ENCODE measurements at places on chromosomes 5 and 9. TPM values are rescaled to one million over a fixed set of nuclear protein-coding genes. Genes with fewer than 3 reads are reported as not detected.

The SLC4A9 gene
- total RNA-seq, result not detected

- DNase-seq, result peak; percentile 57
Observed at GRCh38 chr5:16736158-16736995, 119.6 kb upstream of the RETREG1 start.

DNA sequence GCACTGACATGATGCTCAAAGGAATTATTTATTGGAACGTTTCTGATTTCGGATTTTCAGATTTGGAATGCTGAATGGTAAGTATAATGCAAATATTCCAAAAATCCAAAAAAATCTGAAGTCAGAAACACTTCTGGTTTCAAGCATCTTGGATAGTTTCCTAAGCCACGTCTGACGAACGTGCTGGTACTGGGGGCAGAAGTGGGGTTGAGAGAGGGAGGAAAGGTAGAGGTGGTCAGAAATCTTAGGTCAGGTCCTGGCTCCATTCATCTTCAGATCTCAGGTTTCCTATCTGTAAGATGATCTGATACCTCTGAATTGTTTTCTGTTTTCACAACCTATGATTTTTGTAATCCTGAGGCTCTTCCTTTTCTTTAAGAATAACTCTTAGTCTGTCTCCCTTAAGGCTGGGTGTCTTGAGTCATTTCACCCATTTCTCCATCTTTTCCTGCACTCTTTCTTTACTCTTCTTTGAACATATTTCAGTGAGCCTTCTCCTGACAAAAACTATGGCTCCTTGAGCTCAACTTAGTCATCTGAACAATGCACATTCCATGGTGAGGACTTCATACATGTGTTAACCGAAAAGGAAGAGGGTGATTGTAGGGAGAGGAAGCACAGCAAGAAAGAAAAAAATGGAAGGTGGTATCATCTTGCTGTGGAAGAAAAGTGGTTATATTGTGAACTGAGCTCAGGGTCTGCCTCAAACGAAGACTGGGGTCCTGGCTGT is 3.3 kb downstream of the SGCD start:
- no peak for DNase-seq

The SLC6A18 gene
- not detected for total RNA-seq

The FOXD4L3 gene
- total RNA-seq, result not detected

DNA sequence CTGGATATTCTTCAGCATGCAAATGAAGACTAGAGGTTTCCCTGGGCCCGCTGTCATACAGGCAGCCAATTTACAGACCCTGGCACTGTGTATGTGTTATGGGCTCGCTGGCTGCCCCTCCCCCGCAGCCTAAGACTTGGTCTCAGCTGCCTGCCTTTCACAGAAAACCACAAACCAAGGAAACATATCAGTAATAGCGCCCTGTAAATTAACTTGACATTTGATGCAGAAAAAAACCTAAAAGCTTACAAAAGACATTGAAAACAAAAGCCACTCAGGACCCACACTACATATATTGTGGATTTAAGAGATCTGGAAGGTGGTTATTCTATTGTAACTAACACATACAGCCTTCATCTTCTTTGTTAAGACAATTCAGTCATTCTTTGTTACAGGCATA is 287.0 kb upstream of the TMEM161B start:
- no peak for DNase-seq

The NUTM2F gene
- total RNA-seq, result not detected

The LCN2 gene
- not detected for total RNA-seq

The PCDHB3 gene
- total RNA-seq, result 0.12 TPM

The PCSK1 gene
- total RNA-seq, result 4.6 TPM

- DNase-seq, result peak; percentile 77
Observed at GRCh38 chr5:8905021-8905420, 640.9 kb downstream of the SEMA5A start.

DNA sequence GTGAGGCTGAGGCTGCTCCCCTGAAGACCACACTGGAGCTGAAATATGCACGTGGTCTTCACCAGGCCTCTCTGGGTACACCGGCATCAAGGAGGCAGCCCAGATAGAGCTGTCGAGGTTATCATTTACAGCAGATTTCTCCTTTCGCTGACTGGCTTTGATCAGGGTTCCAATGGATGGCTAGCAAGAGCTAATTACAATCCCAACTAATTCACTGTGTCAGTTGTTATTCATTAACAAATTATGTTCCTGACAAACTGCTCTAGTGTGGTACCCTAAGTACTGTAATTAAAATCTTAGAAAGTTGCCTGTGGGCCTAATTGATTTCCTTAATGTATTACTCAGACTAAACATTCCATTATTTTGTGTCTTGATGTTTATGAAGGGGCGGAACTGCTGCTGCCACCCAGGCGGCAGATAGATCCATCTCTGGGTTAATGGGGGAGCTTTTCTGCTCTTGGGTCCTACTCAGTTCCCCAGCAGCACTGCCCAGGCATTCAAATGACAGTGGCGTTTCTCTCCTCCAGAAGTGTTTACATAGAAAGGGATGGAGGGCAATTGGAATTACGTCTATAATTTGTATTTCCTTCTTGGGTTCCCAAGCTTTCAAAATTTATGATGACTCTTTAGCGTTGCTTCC is 71.7 kb upstream of the RAD23B start:
- DNase-seq, result no peak

DNA sequence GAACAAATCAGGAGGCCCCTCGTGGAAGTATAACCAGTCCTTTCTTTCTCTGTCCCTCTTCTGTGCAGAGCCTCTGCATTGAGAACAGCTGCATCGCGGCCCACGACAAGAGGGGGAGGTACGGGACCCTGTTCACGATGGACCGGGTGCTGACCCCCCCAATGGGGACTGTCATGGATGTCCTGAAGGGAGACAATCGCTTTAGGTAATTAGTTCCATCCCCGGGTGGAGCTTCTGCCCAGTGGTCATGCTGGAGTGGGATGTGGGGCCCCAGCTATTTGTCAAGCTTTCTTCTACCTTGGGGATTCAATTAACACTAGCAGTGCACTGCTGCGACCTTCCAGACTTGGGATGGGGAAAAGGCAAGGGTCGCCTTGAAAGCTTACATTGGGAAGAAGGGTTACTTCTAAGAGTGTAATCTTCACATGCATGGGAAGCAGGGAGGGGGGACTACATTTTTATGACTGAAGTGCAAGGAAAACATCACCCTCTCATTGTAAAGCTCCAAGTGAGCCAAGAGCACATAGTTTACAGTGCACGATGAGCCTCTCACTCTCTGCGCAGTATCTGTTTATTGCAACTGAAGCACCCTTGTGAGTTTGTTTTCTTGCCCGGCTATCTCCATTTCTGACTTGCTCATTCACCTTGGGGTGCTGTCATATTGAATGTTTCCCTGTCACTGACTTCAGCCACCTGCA is 27.0 kb downstream of the TGFBI start:
- no peak for DNase-seq

DNA sequence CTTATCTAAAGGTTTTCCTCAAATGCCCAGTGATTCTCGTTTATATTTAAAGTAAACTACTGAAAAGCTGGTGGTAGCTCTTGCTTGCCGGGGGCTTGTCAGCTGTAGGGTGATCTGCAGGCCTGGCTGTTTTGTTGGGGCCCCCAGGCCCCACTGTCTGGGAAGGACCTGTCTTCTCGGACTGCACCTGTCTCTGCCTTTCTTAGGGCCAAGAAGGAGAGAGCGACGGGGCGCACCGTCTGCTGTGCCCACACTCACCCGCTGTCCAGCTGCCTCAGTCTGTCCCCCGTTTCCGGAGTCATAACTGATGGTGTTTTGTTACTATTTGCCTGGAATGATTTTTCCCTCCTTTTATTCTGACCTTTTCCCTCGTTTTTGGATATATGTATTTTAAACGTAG is 94.1 kb upstream of the CACNA1B start:
- DNase-seq, result no peak

- no peak for DNase-seq
Observed at GRCh38 chr5:73687357-73687756, 61.4 kb downstream of the ARHGEF28 start.

GRCh38 chr5:33073881-33074327 is 362.8 kb downstream of the NPR3 start:
- no peak for DNase-seq

DNA sequence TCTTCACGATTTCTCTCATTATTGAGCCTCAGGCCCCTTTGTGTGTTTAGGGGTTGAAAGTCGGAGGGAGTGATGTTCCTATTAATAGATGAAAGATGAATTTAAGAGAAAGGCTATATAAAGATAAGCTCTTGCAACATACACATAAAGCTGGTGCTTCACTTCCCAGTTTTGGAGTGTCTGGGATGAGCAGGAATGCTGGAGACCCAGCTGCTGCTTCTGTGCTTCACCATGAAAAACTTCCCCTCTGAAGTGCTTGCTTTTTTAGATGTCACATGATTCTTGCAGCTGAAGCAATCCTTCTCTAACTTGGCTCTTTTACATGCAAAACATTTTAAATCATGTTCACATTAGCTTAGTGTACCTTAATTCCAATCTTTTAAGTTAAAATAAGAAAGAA is 19.7 kb upstream of the SNCAIP start:
- no peak for DNase-seq

DNA sequence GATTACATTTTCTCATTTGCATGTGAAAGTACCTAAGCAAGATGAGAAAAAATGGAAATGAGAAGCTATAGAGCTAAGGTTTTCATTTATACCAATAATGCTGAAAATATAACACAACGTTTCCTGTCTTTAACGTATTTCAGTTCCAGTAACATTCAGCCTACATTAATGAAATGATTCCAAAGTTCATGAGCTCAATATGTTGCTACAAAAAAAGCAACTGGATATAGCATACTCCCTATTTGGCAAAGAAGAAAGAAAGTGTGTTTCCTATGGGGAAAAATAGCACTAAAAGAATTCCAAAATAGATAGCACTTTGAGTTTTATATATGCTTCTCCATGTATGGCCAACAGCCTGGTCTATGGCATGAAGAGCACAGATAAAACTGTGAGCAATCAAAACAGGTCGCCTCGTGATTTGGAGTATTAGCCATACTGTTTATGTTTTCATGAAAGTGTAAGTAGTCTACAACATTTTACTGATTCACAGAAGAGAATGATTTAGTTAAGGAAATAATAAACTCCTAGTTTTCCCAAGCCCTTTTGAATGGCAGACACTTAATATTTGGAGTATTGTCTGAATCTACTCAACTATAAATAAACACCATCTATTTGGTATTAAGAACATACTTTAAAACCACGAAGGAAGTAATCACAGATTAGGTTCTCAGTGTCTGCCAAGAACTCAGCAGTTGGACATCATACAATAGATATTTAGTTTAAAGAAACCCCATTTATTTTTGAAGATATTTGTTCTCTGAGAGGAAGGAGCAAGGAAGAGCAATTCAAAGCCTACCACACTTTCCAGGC is 258.7 kb upstream of the RASA1 start:
- no peak for DNase-seq

GRCh38 chr9:3664044-3664443 is 138.2 kb upstream of the RFX3 start:
- DNase-seq, result no peak

The AMBP gene
- 4.6 TPM for total RNA-seq

The SVEP1 gene
- 17.2 TPM for total RNA-seq

The PCDHAC2 gene
- total RNA-seq, result not detected

The SLCO6A1 gene
- total RNA-seq, result 0.60 TPM

The C5 gene
- 8.4 TPM for total RNA-seq

GRCh38 chr5:80759866-80760577 is 105.2 kb upstream of the DHFR start:
- no peak for DNase-seq

DNA sequence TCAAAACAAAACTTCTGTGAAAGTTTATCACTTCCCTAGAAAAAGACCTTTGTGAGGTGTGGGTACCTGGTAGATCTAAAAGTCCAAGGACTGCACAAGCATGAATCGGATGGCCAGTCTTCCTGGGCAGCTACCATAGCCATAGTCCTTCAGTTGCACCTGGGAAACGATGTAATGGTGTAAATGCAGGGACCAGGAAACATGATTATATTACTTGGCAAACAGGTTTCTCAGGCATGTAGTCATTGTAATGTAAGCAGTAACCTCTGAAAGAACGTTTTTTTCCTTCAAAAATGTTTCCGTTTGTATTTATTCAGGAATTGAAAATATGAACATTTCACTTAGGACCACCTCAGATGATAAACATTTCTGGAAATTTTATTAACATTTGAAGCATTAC is 433.4 kb downstream of the DTWD2 start:
- no peak for DNase-seq

The SLC25A48 gene
- total RNA-seq, result not detected

DNA sequence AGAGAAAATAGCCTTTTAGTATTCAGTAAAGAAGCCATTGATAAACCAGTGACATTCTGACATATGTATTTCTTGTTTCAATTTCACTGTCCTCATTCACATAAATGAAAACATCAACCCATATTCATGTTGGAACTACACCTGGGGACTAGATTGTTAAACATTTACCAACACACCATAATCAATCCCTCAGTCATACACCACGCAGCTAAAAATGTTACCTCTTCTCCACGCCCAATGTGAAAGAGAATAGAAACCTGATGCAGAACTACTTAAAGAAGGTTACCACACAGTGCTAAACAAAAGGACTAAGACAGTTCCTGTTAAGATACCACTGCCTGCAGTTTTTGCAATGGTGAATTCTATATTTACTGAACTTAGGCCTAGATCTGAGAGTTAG is 518.9 kb downstream of the PRELID2 start:
- DNase-seq, result no peak

- DNase-seq, result no peak
Observed at GRCh38 chr9:30060976-30061375, 2323.5 kb upstream of the ACO1 start.

- DNase-seq, result no peak
Observed at GRCh38 chr9:130167927-130168326, 4.3 kb upstream of the NCS1 start.

GRCh38 chr9:89664896-89665329 is 60.1 kb downstream of the GADD45G start:
- no peak for DNase-seq

The SLC36A2 gene
- total RNA-seq, result not detected

The BARHL1 gene
- not detected for total RNA-seq

DNA sequence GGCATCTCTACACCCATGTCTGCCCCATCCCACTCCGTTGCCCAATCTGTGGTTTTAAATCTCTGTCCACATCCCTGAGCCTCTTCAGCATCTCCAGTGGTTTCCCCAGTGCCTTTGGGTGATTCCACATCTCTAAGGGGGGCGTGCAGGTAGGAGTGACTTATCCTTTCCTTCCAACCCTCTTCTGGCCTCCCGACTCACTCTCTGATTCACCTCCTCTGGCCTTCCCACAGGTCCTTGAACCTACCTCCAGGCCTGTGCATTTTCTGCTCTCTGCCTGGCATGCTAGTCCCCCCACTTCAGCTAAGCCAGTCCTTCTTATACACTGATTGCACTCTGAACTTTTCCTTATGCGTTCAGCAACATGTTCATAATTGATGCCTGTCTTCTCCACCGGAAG is 99.0 kb downstream of the RALGPS1 start:
- DNase-seq, result no peak

- peak; percentile 12 for DNase-seq
Observed at GRCh38 chr9:119092125-119092524, 277.1 kb downstream of the BRINP1 start.

GRCh38 chr9:128916204-128916603 is 4.6 kb upstream of the PHYHD1 start:
- peak; percentile 48 for DNase-seq

DNA sequence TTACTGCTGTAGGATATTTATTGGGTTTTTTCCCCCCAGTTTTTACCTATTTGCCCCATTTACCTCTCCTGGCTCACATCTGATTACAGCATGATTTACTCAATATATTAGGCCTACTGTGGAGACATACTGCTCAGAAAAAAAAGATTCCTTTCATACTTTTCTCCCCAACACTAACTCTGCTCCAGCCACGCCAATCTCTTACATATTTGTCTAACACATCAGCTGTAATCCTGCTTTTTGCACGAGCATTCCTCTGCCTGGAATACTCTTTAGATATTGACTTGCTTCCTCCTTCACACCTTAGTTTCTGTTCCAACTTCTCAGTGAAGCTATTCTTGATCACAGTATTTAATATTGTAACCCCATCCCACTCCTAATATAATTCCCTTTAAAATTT is 158.1 kb upstream of the VCAN start:
- no peak for DNase-seq

Data from RPMI7951 (cell line).